Stimulated activated naive CD4-positive, alpha-beta T cell (primary cell): ENCODE measurements at places on chromosomes 1 and 21.

- DNase-seq: no peak
Observed at GRCh38 chr1:55696181-55696754, 481.1 kb upstream of the USP24 start.

DNA sequence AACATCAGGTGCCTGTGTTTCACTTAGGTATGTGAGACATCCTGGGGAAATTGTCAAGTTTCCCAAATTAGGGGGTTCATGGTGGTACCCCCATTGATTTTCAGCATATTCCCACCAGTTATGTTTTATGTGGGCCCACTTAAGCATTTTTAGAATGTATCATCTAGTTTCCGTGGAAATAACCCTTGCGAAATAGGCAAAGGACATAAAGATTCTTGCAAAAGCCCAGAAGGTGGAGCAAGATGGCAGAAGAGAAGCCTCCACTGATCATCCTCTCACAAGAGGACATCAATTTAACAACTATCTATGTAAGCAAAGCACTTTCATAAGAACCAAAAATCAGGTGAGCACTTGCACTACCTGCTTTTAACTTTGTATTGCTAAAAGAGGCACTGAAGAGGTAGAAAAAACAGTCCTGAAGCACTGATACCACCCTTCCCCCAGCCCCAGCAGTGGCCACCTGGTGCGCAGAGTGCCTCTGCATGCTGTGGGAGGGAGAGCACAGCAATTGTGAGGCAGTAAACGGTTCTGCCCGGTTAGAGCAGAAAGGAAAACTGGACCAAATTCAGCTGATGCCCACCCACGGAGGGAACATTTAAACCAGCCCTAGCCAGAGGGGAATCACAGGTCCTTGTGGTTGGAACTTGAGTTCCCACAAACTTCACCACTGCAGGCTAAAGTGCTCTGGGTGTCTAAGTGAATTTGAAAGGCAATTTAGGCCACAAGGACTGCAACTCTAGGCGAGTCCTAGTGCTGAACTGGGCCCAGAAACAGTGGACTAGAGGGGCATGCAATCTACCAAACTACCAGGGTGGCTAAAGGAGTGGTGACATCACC, 23.2 kb downstream of the MCOLN2 start:
- DNase-seq: no peak

DNA sequence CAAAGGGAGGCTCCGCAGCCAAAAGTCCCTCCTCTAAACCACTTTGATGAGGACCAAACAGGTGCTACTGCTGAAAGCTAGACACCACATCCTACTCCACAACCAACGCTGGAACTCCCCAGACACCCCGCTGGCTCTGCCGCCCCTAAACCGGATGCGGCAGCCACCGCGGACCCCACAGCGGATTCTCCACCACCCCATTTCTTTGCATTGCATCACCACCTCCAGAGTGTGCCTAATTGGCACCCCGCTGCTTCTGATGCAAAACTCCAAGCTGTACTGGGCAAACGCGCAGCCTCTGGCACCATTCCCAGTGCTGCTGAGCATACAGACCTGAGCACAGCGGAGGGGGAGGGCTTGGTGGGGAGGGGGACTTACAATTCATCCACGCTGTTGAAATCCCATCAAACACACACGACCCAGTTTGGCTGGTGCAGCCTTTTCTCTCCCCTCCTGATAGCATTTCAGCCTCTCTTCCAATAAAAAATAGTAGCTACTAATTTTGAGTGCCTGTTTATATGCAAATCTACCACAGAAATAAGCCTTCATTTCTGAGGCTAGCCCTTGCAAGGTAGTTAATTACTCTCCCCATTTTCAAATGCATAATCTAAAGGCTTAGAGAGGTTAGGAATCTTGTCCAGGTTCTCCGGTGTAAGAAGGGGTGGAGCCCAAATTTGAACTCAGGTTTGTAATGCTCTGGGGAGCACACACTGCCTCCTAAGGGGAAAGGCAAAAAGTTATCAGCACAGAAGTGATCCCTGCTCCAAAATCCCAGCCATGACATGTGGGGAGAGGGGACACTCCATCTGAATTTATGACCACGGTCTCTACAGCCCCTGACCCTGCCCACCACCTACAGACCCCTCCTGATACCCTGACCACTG, 12.2 kb upstream of the RGS16 start:
- DNase-seq: peak; percentile 94

DNA sequence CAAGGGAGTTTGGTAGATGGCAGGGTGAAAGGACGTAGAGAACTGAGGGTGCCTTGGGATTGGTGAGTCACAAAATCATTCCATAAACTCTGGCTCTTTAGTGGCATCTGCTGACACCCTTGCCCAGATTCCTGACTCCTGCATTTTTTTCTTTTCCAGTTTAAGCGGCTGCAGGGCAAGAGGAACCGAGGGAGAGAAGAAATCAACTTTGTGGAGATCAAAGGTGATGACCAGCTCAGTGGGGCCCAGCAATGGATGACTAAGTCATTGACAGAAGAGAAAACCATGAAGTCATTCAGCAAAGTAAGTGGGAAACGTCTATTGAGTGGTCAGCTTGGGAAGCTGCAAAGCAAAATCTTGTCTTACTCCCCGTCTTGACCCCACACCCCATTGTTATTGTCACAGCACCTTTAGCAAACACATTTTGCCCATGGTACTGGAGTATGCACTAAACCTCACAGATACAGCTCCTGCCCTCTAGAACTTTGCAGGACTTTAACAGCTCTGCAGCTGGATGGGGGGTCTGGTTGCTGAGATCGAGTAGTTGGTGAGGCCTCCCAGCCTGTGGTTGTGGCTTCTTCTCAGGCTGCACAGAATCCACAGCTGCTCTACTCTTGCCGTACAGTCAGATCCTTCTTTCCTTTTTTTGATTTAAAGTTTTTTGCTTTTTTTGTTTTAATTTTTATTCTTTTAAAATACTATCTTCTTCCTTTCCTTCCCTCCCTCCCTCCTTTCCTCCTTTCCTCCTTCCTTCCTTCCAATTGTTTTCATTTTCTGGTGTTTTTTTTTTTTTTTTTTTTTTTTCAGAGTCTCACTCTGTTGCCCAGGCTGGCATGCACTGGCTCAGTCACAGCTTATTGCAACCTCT, 21.9 kb downstream of the SH2D2A start:
- no peak for DNase-seq

DNA sequence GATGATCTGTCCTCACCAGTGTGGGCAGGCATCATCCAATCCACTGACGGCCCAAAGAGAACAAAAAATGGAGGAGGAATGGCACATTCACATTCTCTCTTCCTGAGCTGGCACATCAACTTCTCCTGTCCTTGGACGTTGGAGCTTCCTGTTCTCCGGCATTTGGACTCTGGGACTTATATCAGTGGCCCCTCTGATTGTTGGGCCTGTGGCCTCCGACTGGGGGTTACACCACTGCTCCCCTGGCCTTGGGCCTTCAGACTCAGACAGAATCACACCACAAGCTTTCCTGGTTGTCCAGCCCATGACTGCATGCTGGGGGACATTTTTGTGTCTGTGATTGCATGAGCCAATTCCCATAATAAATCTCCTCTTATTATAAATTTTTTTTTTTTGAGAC, 20.1 kb downstream of the IFNLR1 start:
- DNase-seq: no peak

DNA sequence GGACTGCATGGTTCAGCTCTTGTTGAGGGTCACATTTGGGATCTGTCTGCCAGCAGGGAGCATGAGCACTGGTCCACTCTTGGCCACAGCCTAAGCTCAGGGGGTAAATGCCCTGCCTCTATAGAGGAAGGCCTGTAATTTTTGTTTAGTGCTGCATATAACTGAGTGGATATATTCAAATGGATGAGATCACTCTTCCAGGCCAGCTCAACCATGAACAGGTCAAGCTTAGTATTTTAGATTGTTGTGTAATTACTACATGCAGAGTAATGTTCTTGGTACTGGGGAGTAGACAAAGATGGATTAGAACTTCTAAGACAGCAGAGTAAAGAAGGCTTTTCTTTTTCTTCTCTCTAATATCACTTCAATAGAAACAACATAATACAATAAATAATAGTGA, 376.9 kb downstream of the GPATCH2 start:
- no peak for DNase-seq

DNA sequence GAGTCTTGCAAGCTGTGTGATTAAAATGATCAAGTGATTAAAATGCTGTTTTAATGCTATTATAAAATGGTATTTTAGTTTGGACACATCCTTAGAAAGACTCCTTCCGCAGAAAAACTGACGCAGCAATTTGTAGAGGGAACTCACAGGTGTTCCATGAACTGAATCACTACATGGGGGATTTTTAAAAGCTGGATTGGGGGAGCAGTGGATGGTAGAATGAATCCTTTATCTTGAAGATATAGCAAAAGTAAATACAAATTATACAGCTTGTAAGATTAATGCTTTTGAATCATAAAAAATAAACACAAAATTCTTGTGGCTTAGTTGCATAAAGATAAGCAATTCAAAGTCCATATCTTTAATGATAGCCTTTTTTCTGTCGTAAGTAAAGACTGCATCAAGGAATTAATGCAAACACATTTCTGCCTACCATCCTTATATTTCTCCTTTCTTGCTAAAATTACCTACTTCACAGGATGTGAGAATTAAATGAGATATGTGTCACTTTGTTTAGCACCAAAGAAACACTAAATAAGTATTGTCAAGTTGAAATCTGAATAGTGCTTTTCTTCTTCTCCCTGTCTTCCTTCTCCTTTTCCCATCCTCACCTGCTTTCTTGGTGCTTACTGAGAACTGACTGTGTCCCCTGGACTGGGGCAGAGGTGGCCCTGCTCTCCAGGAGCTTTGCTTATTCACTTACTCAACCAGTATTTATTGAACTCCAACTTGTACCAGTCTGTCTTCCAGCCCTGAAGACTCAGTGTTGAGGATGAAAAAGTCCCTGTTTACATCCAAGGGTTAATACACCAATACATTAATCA, 61.5 kb upstream of the F3 start:
- DNase-seq: no peak

DNA sequence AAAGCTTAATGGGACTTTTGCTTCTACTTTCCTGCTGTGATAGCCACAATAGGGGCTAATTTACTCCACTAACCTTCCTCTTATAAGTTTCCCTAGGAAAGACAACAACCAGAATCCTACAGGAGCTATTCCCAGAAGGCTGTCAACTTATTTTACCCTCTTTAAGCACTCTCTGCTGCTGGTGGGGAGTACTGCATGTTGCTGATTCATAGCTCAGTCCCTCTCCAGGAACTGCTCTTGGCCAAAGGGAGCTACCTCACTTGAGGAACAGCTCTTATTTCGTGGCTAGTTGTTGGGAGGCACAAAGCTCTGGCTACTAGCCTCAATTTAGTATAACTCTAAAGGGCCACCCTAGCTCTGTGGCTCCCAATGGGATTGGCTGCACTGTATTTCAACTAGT, 37.2 kb downstream of the ADSS2 start:
- DNase-seq: no peak

DNA sequence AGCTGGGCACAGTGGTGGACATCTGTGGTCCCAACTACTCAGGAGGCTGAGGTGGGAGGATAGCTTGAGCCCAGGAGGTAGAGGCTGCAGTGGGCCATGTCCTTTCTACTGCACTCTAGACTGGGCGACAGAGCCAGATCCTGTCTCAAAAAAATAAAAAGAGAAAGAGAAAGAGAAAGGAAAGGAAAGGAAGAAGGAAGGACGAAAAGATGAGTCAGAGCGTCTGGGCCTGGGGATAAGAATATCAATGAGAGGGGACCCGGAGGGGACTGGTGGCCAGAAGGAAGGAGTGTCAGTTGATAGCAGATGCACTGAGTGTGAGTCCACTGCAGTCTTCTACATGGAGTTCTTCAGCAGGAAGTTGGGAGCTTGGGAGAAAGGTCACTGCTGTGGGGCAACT, 75.6 kb downstream of the SYT6 start:
- no peak for DNase-seq

GRCh38 chr21:22981819-22982218, 1983.6 kb downstream of the NCAM2 start:
- no peak for DNase-seq

- DNase-seq: no peak
Observed at GRCh38 chr1:46413596-46413985, 19.5 kb downstream of the FAAH start.

- no peak for DNase-seq
Observed at GRCh38 chr1:72606216-72606810, 324.0 kb upstream of the NEGR1 start.

DNA sequence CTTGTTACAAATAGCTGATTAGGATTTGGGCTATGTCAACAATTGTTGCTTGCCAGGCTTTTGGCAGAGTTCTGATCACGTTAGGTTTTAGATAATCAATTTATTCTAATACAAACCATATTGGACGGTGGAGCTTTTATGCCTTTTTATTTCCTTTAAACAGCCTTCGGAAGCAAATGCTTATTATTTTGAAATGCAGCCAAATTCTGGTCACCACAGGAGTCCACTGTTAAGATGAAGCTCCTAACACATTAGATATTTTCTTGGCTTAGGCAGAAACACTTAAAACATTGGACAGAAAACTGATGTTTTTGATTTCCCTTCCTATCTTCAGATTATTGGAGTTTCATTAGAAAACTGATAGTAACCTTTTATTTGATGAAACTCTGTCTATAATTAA, 82.9 kb downstream of the CENPF start:
- no peak for DNase-seq

- DNase-seq: no peak
Observed at GRCh38 chr1:183019139-183019740, 4.0 kb upstream of the LAMC1 start.

DNA sequence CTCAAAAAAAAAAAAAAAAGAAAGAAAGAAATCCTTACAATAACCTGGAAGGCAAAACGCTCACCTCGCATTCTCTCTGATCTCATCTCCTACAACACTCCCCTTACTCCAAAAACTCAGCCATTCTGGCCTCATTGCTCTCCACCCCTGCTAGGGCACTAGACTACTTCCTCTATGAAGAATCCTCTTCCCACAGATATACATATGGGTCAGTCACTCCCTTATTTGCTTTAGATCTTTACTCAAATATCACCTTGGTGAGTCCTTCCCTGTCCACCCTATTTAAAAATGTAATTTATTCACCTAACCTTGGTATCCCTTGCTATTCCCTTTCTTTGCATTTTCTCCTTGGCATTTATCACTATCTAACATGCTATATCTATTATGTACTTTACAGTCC, 24.6 kb upstream of the KIF1B start:
- no peak for DNase-seq

DNA sequence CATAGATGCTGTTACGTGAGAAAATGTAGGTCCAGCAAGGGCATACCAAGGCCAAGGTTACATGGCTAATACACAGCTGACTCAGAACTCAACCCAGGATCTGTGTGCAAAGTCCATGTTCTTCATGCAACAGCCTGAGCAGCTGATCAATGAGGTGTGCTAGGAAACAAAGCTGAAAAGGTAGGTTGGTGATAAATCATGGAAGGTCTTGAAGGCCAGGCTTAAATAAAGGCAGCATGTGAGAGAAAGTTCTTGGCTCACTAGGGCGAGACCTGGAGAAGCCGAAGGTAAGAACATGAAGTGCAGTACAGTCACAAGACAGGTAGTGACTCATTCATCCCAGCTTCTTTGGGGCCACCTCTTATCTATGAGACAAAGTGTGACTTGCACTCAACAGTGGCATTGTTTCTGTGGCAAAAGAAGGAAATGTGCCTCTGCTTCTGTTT, 33.4 kb downstream of the TLR5 start:
- no peak for DNase-seq

- DNase-seq: no peak
Observed at GRCh38 chr1:214379236-214379970, 98.4 kb downstream of the SMYD2 start.
